DMS79 treated with DMSO at 0.1 percent for 48 hours (cell line): ENCODE measurements at places on chromosomes 2 and 18.

- no peak for DNase-seq
Measured at GRCh38 chr2:42872721-42873120, 80.3 kb upstream of the HAAO start.

DNA sequence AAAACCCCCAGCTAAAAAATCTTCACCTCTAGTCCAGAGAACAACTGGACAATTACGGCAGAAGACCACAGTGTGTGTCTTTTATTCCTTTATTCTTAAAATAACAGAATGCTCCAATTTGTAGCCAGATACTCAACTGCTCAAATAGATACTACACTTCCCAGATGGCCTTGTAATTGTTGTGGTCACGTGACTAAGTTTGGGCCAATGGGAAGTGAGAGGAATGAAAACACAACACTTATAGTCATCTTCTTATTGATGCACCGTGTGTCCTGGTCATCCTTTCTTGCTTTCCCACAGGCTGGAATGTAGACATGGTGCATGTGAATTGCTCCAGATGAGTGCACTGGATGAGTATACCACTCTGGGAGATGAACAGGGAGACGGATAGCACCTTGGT is 145.1 kb downstream of the CDC42EP3 start:
- DNase-seq = no peak

DNA sequence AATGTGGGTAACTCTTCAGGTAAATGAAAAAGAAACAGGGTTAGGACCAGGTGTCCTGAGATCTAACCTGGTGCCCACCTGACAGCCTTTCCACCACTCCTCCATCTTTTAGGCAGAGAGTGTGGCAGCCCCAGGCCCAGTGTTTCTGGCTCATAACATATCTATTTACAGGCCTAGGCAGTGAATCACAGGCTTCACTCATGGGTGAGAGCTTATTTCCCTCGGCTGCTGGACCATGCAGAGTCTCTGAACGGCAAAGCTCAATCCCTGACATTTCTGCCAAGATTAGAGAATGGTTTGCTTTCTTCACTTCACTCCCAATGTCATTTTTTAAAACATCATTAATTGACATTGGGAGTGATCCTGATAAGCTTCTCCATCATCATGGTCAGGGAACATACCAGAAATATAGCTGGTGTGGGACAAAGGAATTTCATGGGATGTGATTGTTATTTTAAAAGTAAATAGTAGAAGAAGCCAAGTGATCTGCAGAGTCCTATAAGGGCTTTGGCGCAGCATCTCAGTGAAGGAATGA is 323.9 kb downstream of the SETBP1 start:
- no peak for DNase-seq

GRCh38 chr18:63975628-63976027 is 5.7 kb downstream of the SERPINB8 start:
- no peak for DNase-seq

GRCh38 chr18:24120676-24121075 is 18.2 kb upstream of the CABYR start:
- no peak for DNase-seq

DNA sequence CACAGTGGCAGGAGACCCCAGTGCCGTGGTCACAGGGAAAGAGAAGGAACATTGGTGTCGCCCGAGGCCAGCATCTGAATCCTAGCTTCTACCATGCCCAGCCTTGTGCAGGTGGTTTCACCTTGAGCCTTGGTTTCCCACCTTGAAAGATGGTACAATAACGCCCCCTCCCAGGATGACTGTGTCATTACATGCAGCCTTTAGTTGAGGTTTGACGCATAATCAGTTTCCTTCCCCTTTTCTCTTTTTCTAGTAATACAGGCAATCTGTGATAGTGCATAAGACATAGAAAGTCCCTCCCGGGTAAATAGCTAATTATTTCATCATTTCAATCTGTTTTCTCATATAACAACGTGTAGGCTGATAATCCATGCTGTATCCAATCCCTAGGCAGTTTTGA is 29.8 kb upstream of the ZNF407 start:
- no peak for DNase-seq
